ENCODE measurements at places on chromosomes 13 and 19.

DNA sequence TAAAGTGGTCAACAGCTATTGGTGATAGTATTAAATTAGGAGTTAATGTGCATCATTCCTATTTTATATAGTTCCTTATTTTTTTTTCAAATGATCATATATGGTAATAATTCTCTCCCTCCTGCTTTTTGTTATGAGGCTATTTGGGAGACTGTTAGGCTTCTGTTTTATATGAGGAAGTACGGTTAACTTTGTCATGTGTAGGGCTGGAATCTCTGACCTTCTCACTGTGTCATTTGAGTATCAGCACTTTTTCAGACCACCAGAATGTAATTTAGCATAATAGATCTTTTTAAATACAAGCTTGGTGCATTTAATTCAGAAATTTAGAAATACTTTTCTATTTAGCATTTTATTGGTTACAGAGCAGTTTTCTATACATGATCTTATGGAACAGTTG, 7.7 kb downstream of the DGKH start:
- DNase-seq, result no peak

DNA sequence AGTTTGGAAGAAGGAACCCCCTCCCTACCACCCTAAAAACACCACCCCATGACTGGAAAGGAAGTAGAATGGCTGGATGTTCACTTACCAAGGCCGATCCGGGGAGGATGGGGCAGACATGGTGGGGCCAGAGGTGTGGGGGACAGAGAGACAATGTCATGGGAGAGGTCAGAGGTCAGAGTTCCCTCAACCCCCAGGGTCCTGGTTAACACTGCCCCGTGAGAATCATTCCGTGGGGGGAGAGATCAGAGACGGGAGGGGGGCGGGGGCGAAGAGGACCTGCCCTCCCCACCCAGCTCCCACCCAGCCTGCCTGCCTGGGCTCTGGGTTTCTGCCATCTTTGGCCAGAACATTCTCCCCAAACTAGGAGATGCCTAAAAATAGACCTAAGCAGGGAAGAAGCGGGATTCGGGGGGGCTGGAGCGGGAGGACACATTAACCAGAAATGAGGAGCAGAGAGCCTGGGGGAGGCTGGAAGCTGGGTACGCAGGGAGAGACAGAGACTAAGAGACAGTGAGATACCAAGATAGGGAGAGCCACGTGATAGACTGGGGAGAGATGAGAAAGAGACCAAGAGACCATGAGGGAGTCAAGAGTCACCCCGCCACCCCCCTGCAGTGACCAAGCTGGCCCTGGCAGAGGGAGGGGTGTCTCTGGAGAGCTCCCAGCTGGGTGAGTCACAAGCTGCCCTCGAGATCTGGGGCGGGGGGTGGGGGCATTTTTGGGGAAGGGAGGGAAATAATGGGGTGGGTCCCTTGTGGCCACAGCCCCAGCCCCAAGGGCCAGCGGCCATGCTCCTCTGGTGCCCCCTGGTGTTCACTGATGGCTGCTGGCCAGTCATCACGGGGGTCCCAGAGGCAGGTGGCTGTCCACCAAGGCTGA, 6.1 kb upstream of the KANK2 start:
- DNase-seq, result no peak

GRCh38 chr13:104565888-104566287, 1499.7 kb upstream of the SLC10A2 start:
- DNase-seq, result no peak

DNA sequence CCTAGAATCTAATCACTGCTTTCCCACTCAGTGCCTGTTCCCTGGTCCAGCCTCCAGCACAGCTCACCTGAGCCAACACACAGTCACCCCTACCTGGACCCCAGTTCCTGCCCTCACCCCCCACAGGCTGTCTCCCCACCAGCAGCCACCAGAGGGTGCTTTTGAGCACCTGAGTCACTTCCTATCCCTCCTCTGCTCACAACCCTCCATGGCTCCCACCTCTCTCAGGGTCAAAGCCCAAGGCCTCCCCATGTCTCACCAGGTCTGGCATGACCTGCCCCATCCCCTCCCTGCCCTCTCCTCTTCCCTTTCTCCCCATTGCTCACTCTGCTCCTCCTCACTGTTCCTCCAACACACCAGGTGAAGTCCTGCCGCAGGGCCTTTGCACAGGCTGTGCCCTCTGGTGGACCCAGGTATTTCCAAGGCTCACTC, 7.1 kb upstream of the DPP9 start:
- DNase-seq, result peak; percentile 73

- DNase-seq, result no peak
Observed at GRCh38 chr13:39317291-39317690, 279.0 kb downstream of the NHLRC3 start.

DNA sequence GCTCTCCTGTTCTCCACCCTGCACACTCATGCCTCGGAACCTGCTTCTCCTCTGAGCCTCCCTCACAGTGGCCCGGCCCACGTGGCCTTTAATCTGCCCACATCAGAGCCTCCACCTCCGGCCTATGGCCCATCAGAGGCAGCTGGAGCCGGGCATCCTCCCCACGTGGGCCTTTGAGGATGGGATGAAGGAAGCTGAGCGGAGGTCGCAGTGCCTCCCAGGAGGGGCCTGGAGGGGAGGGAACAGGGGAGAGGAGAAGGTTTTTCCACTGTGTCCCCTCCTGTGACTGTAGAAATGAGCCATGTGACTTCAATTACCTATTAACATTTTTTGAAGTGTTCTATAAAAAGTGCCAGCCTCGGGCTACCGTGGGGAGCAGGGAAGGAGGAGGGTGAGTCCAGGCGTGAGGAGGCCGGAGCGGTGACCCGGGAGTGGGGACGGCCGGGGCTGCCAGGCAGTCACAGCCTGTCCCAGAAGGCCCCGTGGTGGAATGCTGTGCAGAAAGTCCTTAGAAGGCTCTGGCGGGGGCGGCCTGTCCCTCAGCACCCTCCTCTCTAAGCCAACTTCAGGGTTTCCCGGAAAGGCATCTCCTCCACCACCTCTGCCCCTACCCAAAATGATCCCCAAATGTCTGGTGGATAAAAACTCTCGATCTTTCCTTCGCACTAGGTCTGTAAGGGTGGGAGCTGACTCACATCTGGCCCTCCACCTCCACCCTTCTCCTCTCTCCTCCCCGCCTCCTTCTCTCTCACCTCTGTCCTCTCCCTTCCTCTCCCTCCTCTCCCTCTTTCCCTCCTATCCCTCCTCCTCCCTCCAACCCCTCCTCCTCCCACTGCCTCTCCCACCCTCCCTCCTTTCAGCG, 24.8 kb upstream of the SLC1A5 start:
- DNase-seq, result no peak

DNA sequence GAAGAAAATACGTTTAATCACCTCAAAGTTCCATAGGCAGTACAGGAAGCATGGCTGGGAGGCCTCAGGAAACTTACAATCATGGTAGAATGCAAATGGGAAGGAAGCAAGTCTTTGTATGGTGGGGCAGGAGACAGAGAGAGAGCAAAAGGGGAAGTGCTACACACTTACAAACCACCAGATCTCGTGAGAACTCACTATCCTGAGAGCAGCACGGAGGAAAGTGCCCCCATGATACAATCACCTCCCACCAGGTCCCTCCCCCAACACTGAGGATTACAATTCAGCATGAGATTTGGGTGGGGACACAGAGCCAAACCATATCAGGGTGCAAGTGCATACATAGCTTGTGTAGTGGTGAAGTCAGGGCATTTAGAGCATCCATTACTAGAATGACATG, 92.3 kb upstream of the ANKRD10 start:
- DNase-seq, result no peak

GRCh38 chr19:13017306-13018034, 22.2 kb downstream of the NFIX start:
- no peak for DNase-seq

- DNase-seq, result no peak
Observed at GRCh38 chr13:99843872-99844271, 127.7 kb downstream of the ZIC5 start.

GRCh38 chr19:8041531-8041931, 11.0 kb upstream of the CCL25 start:
- no peak for DNase-seq

- DNase-seq, result no peak
Observed at GRCh38 chr19:33146209-33146608, 14.3 kb downstream of the WDR88 start.

DNA sequence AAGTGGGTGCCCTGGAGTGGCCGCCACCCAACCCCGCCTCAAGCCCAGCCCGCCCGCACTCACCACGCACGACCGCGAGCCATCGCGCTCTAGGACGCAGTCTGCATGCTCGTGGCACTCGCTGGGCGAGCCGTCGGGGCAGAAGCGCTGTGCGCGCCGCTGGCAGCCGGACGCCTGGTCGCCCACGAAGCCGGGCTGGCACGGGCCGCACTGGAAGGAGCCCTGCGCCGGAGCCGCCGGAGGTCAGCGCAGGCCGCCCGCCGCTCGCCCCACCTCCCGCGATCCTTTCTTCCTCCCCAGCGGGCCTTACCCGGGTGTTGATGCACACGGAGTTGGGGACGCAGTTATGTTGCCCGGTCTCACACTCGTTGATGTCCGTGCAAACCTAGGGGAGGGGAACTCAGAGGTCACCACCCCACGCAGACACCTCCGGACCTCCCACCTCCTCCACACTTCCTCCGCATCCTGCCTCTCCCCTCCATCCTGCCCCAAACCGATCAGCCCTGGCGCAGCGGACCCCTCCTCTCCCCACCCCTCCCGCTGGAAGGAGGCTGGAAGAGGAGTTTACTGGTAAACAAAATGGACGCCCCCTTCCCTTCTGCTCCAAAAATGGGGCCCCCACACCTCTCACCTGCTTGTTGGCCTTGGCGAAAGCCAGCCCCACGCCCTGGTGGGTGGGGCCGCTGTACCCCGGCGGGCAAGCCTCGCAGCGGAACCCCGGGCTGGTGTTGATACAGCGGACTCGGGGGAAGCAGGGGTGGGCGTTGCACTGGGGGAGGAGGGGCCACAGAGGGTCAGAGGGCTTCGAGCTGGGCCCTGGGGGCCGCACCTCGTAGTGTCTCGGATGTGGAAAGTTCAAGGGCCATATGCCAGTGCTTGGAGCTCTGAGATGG, 2.3 kb downstream of the COMP start:
- no peak for DNase-seq

GRCh38 chr13:52924289-52925148, 76.1 kb upstream of the PCDH8 start:
- no peak for DNase-seq

GRCh38 chr19:11464333-11465265, 16.2 kb downstream of the ELAVL3 start:
- no peak for DNase-seq

DNA sequence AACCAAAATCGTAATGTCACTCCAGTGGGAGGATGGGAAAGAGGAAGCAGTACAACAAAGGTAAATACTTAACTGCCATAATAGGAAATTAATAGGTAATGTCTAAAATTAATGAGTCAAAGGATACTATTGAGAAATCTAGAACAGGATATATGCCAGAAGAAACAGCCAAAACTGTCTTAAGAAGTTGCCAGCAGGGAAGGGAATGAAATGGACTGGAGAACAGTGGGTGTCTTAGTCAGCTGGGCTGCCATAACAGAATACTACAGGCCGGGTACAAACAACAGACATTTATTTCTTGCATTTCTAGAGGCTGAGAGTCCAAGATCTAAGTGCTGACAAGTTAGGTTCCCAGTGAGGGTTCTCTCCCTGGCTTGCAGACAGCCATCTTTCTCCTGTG, 40.3 kb upstream of the IPO5 start:
- no peak for DNase-seq

GRCh38 chr13:84455143-84455905, 573.0 kb upstream of the SLITRK1 start:
- DNase-seq, result no peak

DNA sequence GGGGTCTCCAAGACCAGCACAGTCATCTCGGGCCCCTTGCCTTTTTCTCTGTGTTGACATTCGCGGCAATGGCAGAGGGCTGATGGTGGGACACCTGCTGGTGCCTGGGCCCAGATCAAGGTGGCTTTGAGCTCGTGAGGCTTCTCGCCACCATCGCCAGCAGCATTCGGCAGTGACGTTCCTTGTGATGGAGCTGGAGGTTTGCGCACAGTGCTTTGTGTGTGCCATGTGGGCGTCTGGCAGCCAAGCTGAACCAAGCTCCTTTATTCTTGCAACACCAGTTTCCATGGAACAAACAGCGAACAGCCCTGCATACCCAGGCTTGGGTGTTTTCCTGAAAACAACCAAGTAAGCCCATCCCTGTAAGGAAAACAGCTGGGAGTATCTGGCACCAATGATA, 9.1 kb upstream of the TMEM255B start:
- DNase-seq, result no peak

GRCh38 chr13:50274181-50274580, 258.9 kb downstream of the KCNRG start:
- DNase-seq, result no peak

- no peak for DNase-seq
Observed at GRCh38 chr13:80857321-80857720, 516.4 kb upstream of the SPRY2 start.

- no peak for DNase-seq
Observed at GRCh38 chr13:108121406-108121805, 93.9 kb downstream of the LIG4 start.

GRCh38 chr13:32650705-32651311, 64.6 kb downstream of the PDS5B start:
- peak; percentile 64 for DNase-seq

DNA sequence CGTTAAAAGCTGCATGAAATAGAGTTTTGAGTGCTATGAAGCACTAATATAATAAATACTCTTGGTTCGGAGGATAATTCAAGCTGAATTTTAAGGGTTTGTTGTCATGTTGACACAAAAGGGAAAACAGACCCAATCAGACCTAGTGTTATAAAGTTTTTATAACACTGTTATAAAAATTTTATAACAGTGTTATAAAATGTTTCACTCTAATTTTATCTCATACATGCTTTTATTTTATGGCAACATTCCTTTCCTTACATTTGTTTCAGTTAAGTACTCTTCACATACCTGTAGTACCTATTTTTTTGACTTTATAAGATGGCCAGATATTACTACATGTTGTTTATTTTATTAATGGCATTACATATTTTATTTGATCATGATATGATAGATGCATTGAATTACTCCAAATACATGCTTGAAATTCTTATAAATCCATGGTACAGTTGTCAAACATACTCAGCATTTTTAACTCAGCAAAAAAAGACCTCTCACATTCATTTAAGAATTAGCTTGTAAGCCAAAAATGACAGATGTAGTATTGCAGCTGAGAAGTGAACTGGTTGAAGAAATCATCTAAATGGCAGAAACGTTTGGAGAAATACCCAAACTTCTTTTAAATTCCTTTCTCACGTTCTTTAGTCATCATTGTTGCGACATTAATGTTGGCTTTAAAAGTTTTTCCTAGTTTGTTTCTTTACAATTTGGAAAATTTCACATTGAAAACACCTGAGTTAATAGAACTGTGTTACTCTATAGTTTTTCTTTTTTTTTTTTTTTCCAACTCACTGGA, 104.5 kb downstream of the PIBF1 start:
- no peak for DNase-seq
